ENCODE measurements at places on chromosomes 12 and 14.

- peak; percentile 17 for DNase-seq
These were observed 60.6 kb downstream of the PTPRB start for GRCh38 chr12:70576341-70577282.

GRCh38 chr12:52519826-52520662, at the start of gene KRT5:
Gene KRT5, minus strand, starts transcription at chr12:52520394. Its CDS starts 98 bp downstream, at chr12:52520296.
- DNase-seq = no peak

GRCh38 chr14:89797148-89797547, 157.4 kb downstream of the EFCAB11 start:
- no peak for DNase-seq

GRCh38 chr12:104468371-104468770, 11.6 kb downstream of the CHST11 start:
- DNase-seq = no peak

GRCh38 chr14:52106840-52107239, 38.0 kb upstream of the NID2 start:
- DNase-seq = no peak

- no peak for DNase-seq
These were observed 103.9 kb downstream of the ALG10 start for GRCh38 chr12:34126239-34126641.

DNA sequence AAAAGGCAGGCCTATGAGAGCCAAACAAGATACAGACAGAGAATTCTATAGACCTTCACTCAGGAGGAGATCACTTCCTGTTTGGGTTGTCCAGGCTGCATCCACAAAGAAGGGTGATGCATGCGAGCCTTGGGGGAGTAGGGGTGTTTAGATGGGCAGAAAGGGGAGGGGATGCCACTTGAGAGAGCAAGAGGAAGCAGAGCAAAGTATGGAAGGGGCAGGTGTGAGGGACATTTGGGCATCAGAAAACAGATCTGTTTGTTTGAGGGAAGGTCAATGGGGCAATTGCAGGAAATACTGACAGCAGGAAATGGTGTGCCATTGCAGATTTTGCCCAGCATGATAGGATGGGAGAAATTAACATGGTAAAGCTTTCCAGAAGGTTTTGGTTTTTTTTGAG, 146.4 kb upstream of the FOXN3 start:
- no peak for DNase-seq

DNA sequence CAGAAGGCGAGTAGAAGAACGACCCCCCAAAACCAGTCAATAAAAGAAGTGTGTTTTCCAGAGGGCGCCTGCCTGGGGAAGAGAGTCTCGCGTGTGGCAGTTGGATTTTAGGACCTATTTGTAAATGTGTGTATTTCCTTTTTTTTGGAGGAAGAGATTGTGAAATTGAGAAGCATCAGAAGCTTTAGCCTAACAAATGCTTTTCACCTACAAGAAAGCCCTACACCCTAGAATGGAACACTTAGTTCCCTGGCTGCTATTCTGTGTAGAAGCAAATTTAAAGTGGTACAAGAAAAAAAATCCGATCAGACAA, 1.3 kb downstream of the RCOR1 start:
- DNase-seq = no peak

GRCh38 chr14:83611906-83612390, 1918.0 kb upstream of the FLRT2 start:
- DNase-seq = no peak

DNA sequence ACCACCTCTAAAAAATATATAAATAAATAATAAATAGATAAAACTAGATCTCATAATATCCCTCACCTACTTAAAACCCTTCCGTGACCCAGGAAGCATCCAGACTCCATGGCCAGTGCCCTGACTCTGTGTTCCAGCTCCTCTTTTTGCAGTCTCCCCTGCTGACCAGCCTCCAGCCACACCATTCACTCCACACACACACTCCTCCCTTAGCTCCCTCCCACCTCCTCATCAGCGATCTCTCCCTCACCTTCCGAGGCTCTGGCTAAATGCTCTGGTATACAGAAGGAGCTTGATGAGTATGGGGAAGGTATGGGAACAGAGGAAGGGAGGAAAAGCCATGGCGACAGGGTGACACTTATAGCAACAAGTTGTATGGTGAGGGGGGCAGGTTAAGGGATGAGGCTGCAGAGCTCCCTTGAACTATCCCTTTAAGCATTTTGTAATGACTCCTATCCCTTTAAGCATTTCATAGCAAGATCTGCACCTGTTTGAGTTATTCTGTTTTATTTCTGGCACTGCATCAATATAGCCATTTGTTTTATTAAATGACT, 26.1 kb upstream of the EIF4B start:
- no peak for DNase-seq

DNA sequence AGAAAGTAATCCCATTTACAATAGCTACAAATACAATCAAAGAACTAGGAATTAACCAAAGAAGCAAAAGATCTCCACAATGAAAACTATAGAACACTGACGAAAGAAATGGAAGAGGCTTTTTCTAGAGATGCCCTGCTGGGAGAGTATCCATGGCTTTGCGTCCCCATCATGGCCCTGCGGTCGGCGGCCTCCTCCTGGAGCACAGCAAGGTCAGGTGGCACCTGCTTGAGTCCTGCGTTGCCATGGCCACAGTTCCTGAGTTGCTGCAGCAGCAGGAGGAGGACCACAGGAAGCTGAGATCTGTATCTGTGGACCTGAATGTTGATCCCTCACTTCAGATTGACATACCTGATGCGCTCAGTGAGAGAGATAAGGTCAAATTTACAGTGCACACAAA, 143.5 kb downstream of the SLC5A8 start:
- no peak for DNase-seq

Measured in NCI-H1436 treated with DMSO at 0.1 percent for 48 hours (cell line).